GM04503 (cell line): ENCODE measurements at places on chromosomes 11 and 22.

DNA sequence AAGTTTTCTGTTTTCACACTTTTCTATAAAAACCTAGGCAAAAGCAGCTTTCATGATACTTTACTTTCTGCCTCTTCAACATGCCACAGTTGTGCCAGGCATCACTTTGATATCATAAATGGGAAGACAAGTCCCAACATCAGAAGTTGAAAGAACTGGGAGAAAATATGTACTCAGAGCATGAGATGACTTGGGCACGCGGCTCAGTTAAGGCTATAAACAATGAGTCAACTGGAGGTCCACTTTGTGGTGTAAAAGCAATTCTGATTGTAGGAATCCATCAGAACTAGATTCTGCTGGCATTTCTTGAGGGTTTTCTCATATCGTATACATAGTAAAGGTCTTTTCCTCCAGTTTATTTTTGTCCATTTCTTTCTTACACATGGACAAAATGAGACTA, 109.7 kb upstream of the USP47 start:
- DNase-seq, result no peak

DNA sequence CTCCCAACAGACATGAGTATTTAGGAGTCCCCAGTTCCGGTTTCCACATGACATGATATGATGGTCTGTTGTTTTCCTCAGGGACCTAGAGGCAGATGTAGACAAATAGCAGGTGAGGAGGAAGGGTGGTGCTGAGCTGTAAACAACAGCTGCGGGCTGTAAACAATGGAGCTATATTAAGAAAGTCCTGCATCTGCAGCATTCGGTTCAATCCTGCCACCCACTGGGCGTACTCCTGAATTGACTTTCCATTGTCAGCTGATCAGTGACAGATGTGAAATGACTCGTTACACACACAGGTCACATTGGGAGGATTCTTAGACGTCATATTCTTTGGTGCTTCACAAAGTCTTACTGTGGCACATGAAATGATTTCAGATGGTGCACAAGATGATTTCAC, 26.8 kb upstream of the RAG1 start:
- no peak for DNase-seq

GRCh38 chr11:125947419-125948277, 1.8 kb downstream of the VSIG10L2 start:
- DNase-seq, result no peak

GRCh38 chr22:23192558-23192957, 12.2 kb downstream of the BCR start:
- DNase-seq, result no peak

- DNase-seq, result no peak
Measured at GRCh38 chr11:45982656-45983470, 60.4 kb downstream of the LARGE2 start.

- DNase-seq, result no peak
Measured at GRCh38 chr11:60389279-60389910, 6.9 kb upstream of the MS4A14 start.

DNA sequence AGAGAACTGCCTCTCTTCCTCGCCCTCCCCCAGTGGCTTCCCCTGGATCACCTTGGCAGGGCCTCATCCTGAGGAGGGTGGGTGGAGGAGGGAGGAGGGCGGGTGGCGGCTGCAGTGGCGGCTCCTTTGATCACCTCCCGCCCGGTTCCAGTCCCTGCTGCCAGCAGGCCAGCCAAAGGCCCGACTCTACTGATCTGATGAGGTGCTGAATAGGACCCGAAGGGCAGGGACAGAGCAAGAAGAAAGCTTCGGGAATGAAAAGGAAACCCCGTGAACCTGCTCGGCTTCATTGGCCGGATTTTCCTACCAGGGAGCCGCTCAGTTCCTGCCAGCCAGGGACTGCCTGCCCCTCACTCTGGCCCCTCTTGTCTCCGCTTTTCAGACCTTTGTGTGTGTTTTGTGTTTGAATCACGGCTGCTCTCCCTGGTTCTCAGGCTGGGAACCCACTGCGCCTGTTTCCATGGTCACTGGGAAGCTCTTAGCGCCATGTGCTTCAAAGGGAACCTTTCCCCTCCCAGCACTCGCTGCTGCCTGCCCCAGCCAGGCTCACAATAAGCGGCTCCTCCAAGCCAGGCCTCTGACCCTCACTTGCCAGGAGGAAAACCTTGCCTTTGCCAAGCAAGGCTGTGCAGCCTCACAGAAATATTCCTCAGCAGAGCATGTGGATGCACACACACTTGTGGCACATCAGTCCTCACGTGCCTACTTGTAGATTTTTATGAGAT, 56.8 kb downstream of the C22orf31 start:
- DNase-seq, result no peak

DNA sequence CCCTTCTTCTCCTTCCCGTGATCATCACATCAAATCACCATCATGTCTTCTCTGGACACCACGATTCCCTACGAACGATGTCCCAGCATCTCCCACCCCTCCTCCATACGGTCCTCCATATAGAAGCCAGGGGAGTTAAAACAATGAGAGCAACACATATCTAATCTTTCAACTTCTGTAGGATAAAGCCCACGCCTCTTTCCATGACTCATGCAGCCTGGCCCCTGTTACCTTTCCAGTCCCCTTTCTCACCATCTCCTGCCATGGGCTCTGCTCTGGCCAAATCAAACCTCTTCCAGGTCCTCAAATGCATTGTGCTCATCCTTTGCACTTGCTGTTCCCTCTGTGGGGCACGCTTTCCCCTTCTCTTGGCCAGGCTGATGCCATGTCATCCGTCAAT, 23.6 kb downstream of the RPS6KA4 start:
- no peak for DNase-seq

- DNase-seq, result no peak
Measured at GRCh38 chr11:128739589-128739988, 45.7 kb downstream of the FLI1 start.

- no peak for DNase-seq
Measured at GRCh38 chr11:14359501-14360031, 583 bp upstream of the RRAS2 start.

- no peak for DNase-seq
Measured at GRCh38 chr22:29072979-29073617, at the start of gene KREMEN1. Gene KREMEN1, plus strand, starts transcription at chr22:29073035. Its CDS starts 96 bp downstream, at chr22:29073131.

DNA sequence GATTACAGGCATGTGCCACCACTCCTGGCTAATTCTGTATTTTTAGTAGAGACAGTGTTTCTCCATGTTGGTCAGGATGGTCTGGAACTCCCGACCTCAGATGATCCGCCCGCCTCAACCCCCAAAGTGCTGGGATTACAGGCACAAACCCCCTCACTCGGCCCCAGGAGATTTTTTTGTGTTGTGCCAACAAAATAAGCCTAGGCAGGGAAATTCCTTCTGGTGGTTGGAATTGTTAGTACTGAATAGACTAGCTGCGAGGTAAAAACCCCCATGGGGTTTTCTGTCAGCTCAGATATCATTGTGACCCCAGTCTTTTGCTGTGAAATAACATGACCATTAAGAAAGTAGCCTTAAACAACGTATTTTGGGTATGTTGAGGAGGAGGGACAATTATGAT, 144.9 kb downstream of the BCR start:
- no peak for DNase-seq

DNA sequence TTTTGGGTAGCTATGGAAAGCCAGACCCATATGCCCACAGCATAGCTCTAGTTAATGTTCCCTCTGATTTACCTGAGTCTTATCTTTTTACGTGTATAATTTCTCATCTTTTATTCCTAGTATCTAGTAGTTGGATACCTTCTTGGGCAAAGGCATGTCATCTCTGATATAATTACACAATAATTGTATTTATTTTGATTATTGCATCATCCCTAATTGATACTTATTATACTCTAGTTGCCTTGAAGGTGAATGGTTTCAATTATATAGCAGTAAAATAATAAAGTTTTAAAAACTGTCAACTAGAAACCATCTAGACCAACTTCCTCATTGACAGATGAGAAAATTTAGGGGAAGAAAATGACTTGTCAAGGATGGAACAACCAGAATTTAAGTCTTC, 347.3 kb downstream of the SOX6 start:
- DNase-seq, result no peak

- no peak for DNase-seq
Measured at GRCh38 chr11:108838792-108839105, 173.9 kb downstream of the DDX10 start.

GRCh38 chr11:133503236-133503635, 29.1 kb downstream of the OPCML start:
- no peak for DNase-seq

- no peak for DNase-seq
Measured at GRCh38 chr22:44277386-44278135, 35.2 kb downstream of the SHISAL1 start.

GRCh38 chr22:49977578-49977977, 17.0 kb downstream of the PIM3 start:
- no peak for DNase-seq

- DNase-seq, result no peak
Measured at GRCh38 chr22:38947321-38948140, 9.9 kb upstream of the APOBEC3A start.
